ENCODE measurements at places on chromosomes 4 and X.
A peak's percentile ranks its signal among the peaks of the same experiment; 100 is the strongest.

- no peaks in the 10 kb centered on the region for H3K36me3 ChIP-seq
- H3K27me3 ChIP-seq = peaks cover 18% of the 10 kb centered on the region
- no peak overlapping the region for H3K27ac ChIP-seq
- no peak overlapping the region for H3K4me3 ChIP-seq
- no peaks in the 10 kb centered on the region for H3K4me1 ChIP-seq
- no peak for DNase-seq
Measured at GRCh38 chr4:107734120-107734519, 14.1 kb upstream of the PAPSS1 start.

- DNase-seq = no peak
- no peak overlapping the region for H3K4me3 ChIP-seq
- H3K27me3 ChIP-seq = peaks cover 5% of the 10 kb centered on the region
- no peak overlapping the region for H3K27ac ChIP-seq
- H3K36me3 ChIP-seq = no peaks in the 10 kb centered on the region
Measured at GRCh38 chr4:55781812-55782211, 37.8 kb upstream of the EXOC1L start.

- H3K27me3 ChIP-seq = no peaks in the 10 kb centered on the region
- no peak overlapping the region for H3K4me3 ChIP-seq
- H3K27ac ChIP-seq = no peak overlapping the region
- H3K36me3 ChIP-seq = no peaks in the 10 kb centered on the region
Measured at GRCh38 chrX:65045001-65045400, 68.8 kb upstream of the ZC4H2 start.

GRCh38 chrX:1307626-1308340, 28.8 kb upstream of the IL3RA start:
- no peak for DNase-seq
- H3K27me3 ChIP-seq = no peaks in the 10 kb centered on the region
- no peak overlapping the region for H3K4me3 ChIP-seq

DNA sequence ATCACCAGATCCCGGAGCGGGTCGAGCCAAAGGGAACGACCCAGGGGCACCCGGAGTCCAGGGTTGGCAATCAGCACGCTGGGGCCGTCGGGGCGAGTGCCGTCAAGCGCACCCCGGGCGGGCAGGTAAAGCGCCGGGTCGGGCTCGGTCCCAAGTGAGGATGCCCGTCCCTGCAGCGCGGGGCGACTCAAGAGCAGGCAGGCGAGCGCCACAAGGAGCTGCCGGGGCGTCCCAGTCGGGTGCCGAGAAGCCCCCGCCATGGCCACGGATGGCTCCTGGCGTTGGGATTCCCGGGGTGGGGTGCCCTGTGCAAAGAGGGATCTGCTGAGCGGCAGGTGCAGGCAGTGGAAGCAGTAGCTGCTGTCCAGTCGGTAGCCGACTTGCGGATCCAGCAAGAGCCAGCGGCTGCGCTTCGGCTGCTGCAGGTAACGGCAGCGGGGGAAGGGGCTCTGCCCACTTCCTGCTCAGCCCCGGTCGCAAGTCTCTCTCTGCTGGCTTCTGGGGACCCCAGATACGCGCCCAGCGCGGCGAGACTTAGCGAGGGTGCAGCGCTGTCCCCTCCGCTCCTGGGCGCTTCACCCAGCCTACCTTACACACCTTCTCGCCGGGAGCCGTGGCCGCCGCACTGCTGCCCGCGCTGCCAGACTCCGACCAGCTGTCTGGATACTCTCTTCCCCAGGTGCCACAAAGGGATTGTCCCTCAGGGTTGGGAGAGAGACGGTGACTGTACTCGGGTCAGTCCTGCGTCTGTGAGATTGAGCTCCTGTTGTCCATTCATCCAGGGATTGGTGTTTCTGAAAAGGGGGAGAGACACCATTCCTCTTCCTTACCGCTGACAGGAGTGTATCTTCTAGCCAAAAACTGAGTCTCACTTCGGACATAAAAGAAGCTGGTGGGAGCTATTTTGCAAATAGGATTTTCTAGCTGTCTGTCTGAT, at the start of gene FREM3:
Gene FREM3, minus strand, starts transcription at position 260 of the 937 bp plus-strand sequence. Its CDS starts 0 bp downstream, at position 260.
- H3K27ac ChIP-seq = no peak within 1 kb of the TSS
- DNase-seq = no peak
- peaks cover 56% of the 10 kb centered on the region for H3K27me3 ChIP-seq
- peak within 1 kb of the TSS; percentile 52 for H3K4me3 ChIP-seq
